Ascending aorta (tissue), 2 donors: ENCODE measurements at places on chromosomes 3 and 15. TPM values are rescaled to one million over a fixed set of nuclear protein-coding genes. Genes with fewer than 3 reads are reported as not detected.

DNA sequence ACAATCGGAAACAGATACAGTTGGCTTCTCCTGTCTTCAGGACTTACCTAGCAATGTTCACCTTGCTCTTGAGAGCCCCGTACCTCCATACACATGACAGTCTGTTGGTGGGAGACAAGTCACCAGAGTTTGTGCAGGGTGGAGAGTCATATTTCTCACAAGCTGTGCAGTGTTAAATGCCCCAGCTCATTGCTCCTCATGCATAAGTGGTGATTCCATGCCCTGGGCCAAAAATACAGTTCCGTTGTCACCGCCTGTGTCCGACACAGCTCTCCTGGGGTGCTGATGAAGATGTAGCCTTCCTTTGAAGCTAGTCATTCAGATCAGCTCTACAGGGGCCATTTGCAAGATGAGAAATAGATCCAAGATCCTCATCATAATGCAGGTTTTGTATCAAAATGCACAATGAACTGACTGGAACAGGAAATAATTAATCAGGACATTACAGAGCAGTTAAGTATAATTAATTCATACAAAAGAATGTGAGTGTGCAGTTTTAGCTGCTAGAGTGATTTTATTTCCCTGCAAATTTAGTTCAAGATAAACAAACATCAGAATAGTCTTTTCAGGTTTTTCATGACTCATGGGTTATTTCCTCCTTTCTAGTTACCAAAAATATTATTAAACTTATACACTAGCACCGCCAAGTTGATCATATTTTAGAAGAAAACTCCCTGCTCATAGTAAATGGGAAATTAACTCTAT is 66.5 kb downstream of the CD47 start:
- peaks cover 5% of the 10 kb centered on the region for H3K4me1 ChIP-seq
- no peaks in the 10 kb centered on the region for H3K36me3 ChIP-seq
- H3K27ac ChIP-seq = no peak overlapping the region
- H3K4me3 ChIP-seq = no peak overlapping the region
- no peaks in the 10 kb centered on the region for H3K27me3 ChIP-seq

- H3K36me3 ChIP-seq = no peaks in the 10 kb centered on the region
- no peak for DNase-seq
- no peaks in the 10 kb centered on the region for H3K4me1 ChIP-seq
- H3K27me3 ChIP-seq = no peaks in the 10 kb centered on the region
- no peak overlapping the region for H3K4me3 ChIP-seq
Measured at GRCh38 chr3:143888166-143888565, 39.9 kb upstream of the SLC9A9 start.

- H3K36me3 ChIP-seq = no peaks in the 10 kb centered on the region
- H3K27me3 ChIP-seq = no peaks in the 10 kb centered on the region
- no peak overlapping the region for H3K27ac ChIP-seq
Measured at GRCh38 chr15:65376767-65377104, 1.1 kb downstream of the IGDCC3 start.

DNA sequence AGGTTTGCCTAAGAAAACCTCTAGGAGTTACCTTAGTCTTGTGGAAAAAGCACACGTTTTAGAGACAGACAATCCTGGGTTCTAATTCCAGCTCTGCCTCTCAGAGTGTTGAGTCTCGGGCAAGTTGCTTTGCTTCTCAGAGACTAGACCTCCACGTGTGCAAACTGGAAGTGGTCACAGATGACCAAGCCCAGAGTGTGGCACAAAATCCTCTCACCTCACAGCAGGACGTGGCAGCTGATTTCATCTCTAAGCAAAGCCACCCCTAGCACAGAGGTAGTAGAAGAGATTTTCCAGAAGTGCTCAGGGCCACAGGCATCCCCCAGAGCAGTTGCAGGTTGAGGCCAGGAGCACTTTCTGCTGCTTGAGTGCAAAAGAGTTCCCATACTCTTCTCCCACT is 79.2 kb downstream of the CD47 start:
- H3K27ac ChIP-seq = no peak overlapping the region
- H3K27me3 ChIP-seq = no peaks in the 10 kb centered on the region
- DNase-seq = no peak
- no peaks in the 10 kb centered on the region for H3K36me3 ChIP-seq
- H3K4me1 ChIP-seq = no peaks in the 10 kb centered on the region

DNA sequence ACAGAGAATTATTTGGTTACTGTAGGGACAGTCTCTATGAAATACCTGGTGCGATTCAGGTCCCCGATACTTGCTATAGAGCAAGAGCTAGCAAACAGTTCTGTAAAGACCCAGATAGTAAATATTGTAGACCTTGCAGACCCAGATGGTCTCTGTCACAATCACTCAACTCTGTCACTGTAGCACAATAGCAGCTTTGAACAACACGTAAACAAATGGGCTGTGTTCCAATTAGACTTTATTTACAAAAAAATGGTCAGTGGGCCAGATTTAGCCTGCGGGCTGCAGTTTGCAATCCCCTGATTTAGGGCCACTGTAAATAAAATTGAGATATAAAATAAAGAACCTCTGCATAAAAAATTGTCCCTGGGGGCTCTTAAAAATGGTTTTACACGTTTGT is 127.7 kb downstream of the SV2B start:
- H3K4me1 ChIP-seq = no peaks in the 10 kb centered on the region
- H3K36me3 ChIP-seq = no peaks in the 10 kb centered on the region
- H3K27me3 ChIP-seq = no peaks in the 10 kb centered on the region

CYB561D2 gene
- 20.2 TPM for total RNA-seq
